Right atrium auricular region (tissue), 2 donors: ENCODE measurements at places on chromosomes 12 and 14. TPM values are rescaled to one million over a fixed set of nuclear protein-coding genes. Genes with fewer than 3 reads are reported as not detected.
A peak's percentile ranks its signal among the peaks of the same experiment; 100 is the strongest.

GRCh38 chr12:94620621-94621020 lies 29.7 kb downstream of the TMCC3 start:
- no peak for DNase-seq

DNA sequence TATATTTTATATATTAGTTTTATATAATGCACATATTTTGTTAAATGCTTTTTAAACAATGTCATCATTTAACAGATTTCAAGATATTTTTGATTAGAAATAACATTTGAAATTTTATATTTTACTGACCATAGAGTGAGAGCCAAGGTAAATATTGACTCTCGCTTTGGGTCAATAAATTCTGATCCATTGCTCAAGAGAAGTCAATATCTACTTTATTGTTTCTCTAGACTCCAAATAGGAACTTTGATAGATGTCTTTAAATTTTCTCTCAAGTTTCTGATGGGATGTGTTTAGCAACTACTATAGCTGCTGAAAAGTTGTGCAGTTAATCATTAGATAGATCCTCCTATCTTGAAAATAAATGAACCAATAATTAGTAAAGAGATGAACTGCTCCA lies 61.4 kb upstream of the ATXN7L3B start:
- no peak for DNase-seq

- DNase-seq, result no peak
These were observed 4.4 kb upstream of the TBX3 start for GRCh38 chr12:114688256-114688845.

DNA sequence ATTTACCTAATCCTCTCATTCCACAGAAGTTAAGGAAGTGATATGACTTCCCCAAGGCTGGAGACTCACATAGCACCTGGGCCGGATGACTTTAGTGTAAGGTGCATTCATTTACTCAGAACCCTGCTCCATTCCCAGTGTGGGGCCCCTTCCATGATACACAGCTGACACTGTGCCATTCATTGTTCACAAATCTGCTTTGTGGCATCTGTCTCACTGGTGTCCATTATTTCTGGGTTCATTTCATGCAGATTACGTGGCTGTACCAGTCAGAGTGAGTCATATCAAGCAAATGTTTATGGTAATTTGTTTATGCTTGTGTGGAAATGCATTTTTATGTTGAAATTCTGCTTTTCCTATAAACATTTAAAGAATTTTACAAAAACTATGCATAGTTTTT lies 5.2 kb downstream of the ANO4 start:
- no peak for DNase-seq

- DNase-seq, result no peak
These were observed 18.2 kb upstream of the CLEC2D start for GRCh38 chr12:9651265-9651729.

- DNase-seq, result no peak
These were observed 60.9 kb upstream of the FSCB start for GRCh38 chr14:44567997-44568396.

DNA sequence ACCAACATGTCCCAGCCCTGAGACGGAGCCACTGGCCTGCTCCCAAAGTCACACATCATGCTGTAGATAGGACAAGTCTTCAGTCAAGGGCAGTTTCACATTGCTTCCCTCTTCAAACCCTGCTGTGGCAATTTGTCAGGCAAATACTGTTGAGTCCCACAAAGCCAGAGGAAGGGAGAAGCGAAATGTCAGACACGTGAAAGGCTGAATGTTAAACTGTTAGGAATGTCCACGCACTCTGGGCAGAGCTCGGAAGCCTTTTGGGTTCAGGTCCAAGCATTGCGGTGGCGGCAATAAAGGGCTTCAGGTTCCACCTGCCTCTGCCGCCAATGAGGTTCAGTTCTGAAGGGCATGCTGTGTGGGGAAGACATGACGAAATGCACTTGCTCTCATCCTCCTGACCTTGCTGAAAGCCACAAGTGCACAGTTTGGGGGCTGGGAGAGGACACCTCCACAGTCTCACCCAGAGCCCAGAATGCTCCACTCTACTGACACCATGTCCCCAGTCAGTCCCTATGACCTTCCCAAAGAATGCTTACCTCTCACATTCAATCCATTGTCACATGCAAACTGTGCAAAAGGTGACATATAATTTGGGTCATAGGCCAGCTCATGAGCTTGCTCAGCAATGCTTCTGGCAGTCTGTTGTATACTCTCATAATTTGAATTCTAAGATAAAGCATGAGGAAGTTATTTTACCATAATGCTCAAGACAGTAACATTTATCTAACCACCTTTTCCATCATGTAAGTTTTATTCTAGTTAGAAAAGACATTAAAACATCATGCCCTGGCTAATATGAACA lies 35.7 kb downstream of the RAD9B start:
- DNase-seq, result no peak

DNA sequence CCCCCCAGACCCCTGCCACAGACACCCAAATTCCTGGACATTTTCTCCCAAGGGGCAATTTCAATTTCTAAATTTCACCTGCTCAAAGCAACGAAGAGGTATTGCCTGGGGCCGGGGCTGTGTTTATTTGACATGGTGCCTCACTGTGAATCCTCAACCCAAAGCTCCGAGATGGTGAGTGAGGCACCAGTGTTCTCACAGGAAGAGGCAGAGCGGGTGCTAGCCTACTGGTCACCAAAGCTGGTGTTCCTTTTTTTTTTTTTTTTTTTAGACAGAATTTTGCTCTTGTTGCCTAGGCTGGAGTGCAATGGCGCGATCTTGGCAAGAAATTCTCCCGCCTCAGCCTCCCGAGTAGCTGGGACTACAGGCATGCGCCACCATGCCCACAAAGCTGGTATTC lies 14.8 kb upstream of the SH2B3 start:
- no peak for DNase-seq

DNA sequence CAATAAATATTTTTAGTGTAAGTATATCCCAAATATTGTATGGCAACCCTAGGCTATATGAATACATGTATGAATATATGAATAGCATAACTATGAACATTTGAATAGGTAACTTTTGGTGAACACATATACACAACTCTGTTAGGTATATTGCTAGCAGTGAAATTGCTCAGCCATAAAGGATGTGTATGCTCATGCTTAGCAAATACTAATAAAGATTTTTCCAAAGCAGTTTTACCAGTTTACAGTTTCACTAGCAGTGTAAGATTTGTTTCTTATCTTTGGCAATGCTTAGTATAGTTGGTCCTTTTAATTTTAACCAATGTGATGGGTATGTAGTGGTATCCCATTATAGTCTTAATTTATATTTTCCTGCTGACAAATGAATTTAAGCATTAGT lies 5.3 kb upstream of the DAAM1 start:
- no peak for DNase-seq

DNA sequence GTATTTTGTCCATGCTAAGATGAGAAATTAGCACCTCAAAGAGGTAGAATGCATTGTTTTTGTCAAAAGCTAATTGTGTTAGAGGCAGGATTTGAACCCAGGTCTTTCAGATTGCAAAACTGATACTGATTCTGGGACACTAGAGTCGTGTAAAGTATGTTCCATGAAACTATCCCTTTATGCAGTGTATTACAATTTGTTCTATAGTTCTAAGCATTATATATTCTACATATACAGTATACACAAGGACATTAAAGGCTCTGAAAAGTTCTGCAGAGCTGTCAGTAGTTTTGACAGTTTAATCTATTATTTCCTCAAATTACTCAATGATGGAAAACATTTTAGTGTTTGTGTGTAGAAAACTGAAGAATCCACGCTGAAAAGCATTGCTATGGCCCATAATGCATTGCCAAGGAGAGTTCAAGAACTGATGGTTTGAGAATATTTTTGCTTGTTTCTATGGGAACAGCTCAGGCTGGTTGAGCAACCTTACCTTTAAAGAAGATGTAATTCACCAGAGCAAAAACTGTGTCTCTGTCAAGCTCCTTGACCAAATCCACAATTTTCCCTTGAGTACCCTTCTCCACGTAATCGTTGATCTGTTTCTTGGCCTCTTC lies 6.2 kb downstream of the SERPINA1 start:
- DNase-seq, result no peak

DNA sequence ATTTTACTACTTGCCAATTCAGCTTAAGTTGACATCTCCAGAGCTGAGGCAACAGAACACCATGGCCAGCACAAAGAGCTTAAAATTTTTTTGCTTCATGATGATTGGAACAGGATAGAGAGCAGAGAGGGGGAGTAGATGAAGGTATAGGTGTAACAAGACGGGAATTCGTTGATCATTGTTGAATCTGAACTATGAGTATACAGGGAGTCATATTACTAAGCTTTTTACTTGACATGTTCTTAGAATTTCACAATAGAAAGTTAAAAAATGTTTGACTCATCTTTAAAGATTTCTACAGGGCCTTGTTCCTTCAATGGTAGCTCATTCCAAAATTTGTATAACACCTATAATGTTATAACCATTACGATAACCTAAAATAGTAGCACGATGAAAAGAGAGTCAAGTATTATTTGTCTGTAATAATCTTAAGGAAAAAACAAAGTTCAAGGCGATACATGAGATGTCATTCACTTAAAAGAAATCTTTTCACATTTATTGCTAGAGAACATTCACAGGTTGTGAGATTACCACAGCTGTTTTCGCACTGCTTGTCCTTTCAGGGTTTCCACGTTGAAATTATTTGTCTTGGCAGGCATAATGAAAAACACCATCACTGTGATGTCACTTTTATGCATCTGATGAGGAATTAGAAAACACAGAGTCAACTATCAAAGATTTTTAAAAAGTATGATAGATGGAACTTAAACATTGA lies 33.9 kb downstream of the SPX start:
- no peak for DNase-seq

GRCh38 chr14:51080645-51081044 lies 14.3 kb downstream of the TRIM9 start:
- no peak for DNase-seq

DNA sequence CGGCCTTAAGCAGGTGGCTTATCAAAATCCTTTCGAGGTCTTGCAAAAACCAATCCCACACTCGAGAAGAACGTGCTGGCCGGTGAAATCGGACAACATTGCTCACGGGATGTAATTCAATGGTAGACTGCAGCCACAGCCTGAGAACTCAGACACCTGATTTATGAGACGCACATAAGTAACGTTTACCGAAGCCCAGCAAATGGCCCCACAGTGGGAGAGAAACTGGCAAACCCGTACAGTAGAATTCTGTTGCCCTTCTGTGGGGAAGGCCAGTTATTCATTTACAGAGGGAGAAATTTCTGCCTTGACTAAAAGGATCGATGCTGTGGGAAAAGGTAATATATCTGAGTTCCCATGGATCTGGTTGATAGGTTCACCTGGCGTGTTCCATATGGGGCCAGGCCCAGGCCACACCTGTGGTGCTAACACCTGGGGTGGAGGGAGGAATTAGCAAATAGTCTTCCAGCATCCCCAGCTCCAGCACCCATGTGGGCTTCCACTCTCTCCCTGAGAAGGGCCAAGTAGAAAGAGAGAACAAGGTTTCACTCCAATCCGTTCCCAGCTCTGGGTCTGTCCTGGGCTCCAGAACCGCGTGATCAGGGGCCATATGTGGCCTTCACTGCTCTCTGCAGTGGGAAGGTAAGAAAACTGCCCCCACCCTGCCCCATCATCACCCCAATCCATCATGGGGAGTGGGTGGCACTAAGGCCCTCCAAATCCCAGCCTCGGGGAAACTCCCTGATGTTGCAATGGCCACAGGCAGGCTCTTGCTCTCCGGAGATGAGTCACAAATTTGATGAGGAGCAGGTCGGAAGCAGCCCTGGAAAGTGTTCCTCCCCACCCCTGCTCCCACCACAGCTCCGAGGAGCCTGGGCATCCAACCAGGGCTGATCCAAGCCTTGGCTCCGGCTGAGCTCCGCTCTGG lies 12.7 kb downstream of the BDKRB1 start:
- DNase-seq, result peak; percentile 71

NTN4 gene
- total RNA-seq, result 85.3 TPM

ALDH1L2 gene
- total RNA-seq, result 2.5 TPM

LRRIQ1 gene
- total RNA-seq, result 0.12 TPM

PRB2 gene
- total RNA-seq, result not detected

RIMKLB gene
- total RNA-seq, result 9.7 TPM

TGFB3 gene
- total RNA-seq, result 99.1 TPM

HOXC4 gene
- not detected for total RNA-seq

SPX gene
- total RNA-seq, result 5.6 TPM

AQP2 gene
- not detected for total RNA-seq
